Thoracic aorta endothelial cell (primary cell): ENCODE measurements at places on chromosomes 3 and 15. TPM values are rescaled to one million over a fixed set of nuclear protein-coding genes. Genes with fewer than 3 reads are reported as not detected.

The TMEM158 gene
- 5.3 and 8.8 TPM in 2 replicates for total RNA-seq

The ATP13A5 gene
- not detected in 2 replicates for total RNA-seq

The RHOV gene
- not detected in 2 replicates for total RNA-seq

The LMLN gene
- 6.5 and 8.8 TPM in 2 replicates for total RNA-seq

The MGLL gene
- 66.0 and 68.4 TPM in 2 replicates for total RNA-seq

The LRTM1 gene
- not detected in 2 replicates for total RNA-seq

The TMEM212 gene
- not detected in 2 replicates for total RNA-seq

The GHRL gene
- total RNA-seq, result not detected in 2 replicates

The THAP10 gene
- total RNA-seq, result 3.2 and 3.9 TPM in 2 replicates

The ADAMTS9 gene
- 138 and 392 TPM in 2 replicates for total RNA-seq

The LAMB2 gene
- 189 and 254 TPM in 2 replicates for total RNA-seq

The ROPN1 gene
- not detected in 2 replicates for total RNA-seq

The SNTN gene
- not detected in 2 replicates for total RNA-seq

The DNAH12 gene
- total RNA-seq, result under 0.01 and 0.14 TPM in 2 replicates

The PLA1A gene
- total RNA-seq, result 0.13 and 0.22 TPM in 2 replicates

The FSIP1 gene
- 0.50 and 0.80 TPM in 2 replicates for total RNA-seq

The BNC1 gene
- 6.9 and 12.8 TPM in 2 replicates for total RNA-seq

The ZNF662 gene
- total RNA-seq, result 1.1 and 2.4 TPM in 2 replicates

The CYP1A2 gene
- not detected in 2 replicates for total RNA-seq

The SLC28A1 gene
- total RNA-seq, result not detected in 2 replicates

The SCAANT1 gene
- not detected in 2 replicates for total RNA-seq

The COL6A5 gene
- total RNA-seq, result not detected in 2 replicates

The PIGZ gene
- total RNA-seq, result 3.4 and 3.7 TPM in 2 replicates

The CD96 gene
- total RNA-seq, result not detected in 2 replicates

The LRRC31 gene
- total RNA-seq, result not detected in 2 replicates

The RASGRP1 gene
- 0.07 and 0.13 TPM in 2 replicates for total RNA-seq

The CPA3 gene
- total RNA-seq, result 13.7 and 16.1 TPM in 2 replicates

The GOLGA8S gene
- total RNA-seq, result under 0.01 and 0.07 TPM in 2 replicates

The GALNT15 gene
- total RNA-seq, result 4.3 and 5.7 TPM in 2 replicates

The SHC4 gene
- total RNA-seq, result 0.53 and 0.65 TPM in 2 replicates

The TMEM40 gene
- not detected in 2 replicates for total RNA-seq

The BFSP2 gene
- total RNA-seq, result not detected in 2 replicates
